MV-4-11 (cell line): ENCODE measurements at places on chromosomes 7 and 10.

DNA sequence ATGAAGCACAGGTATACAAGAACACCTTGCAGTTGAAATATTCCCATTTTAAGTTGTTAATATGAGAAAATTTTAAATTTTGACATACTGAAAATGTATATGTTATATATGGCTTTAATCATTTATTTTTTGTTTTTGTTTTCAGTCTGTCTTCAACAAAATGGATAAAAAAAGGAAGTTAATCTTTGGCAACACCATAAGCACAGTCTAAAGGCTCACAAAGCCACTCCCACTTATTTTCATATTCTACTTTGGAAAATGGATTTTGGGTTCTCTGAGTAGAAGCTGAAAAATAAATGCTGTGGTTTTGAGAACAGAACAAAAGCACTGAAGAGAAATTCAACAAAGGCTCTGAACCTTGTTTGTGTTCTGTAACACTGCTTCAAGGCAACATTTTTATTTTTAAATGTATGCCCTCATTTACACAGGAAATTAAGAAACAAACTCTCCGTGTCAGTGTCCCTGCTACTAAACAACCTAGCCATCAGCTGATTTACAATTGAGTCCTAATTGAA lies 81.3 kb upstream of the LRRN3 start:
- DNase-seq = peak; percentile 47

DNA sequence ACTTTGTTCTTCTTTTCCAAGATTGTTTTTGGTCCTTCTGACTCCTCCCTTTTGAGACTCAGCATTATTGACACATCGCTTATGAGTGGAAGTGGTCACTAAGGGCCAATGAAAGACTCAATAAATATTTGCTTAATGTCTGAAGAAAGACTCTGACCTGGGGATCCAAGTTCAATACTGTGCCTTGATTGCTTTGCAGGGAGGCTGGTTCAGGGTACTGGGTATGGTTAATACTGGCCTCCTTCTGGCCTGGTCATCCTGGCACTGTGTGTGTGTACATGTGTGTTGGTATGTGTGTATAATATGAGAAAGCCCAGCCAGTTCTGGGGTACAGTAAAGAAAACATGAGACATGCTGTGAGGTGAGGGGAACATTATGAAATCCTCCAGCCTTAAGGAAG lies 7.6 kb upstream of the PDZD8 start:
- DNase-seq = no peak

DNA sequence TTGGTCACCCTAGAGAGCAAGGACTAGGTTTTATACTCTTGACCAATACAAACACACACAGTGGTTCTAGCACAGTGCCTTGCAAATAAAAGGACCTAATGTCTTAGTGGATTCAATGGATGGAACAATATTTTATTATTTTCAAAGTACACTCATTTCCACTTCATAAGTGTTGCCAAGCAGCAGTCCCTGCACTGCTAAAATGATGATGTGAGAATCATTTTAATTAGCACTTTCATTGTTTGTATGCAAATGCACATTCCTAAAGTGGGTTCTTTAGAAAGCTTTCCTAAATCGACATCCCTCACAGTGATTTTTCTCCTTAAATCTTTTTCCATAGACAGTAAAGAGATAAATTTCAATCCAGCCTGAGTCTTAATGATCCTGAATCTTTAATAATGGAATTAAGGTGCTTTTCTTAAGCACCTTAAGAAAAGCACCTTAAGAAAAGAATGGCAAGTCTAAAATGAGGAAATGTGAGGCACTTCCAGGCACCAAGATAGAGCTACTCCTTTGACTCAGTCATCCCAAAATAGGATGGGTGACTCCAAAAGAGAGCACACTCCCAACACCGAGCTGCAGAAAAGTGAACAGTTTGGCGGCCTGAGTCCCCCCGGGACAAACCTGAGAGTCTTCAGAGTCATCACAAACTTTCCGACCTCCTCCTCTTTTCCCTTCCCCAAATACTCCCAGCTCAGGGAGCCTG lies 84.5 kb downstream of the SORBS1 start:
- no peak for DNase-seq

GRCh38 chr7:151210087-151210854 lies at the start of gene H2BK1:
Gene H2BK1, minus strand, starts transcription at chr7:151210488. Its CDS starts 170 bp downstream, at chr7:151210318.
- no peak for DNase-seq

DNA sequence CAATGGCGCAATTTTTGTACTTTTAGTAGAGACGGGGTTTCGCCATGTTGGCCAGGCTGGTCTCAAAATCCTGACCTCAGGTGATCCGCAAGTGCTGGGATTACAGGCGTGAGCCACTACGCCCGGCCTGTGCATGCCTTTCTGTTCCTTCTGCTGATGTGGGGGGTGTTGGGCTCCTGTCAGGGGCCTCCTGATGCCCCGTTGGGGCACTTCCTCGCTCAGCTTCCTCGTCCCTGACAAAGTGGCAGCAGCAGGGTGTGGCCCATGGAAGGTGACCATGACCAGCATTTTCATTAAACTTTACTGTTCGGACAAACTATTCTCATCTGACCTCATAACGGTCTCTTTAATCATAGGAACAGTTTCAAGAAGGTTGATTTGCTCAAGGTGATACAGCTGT lies 69.4 kb downstream of the TBXAS1 start:
- DNase-seq = peak; percentile 70

DNA sequence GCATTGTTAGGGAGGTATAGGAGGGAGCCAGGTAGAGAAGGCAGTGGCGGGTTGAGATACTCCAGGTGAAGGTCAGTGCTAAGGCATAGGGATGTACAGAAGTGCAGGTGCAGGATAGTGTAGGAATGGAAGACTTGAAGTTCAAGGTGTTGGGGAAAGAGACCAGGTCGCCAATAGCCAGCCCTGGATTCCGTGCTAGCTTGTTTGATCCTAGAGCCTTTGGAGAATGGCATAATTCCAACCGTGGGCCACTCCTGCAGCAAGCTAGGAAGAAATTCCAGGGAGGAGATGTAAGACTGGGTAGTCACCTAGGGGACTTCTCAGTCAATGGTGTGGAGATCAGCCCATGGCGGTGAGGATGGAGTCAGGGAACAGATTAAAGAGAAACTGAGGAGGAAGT lies 272.7 kb downstream of the RPS24 start:
- DNase-seq = no peak

DNA sequence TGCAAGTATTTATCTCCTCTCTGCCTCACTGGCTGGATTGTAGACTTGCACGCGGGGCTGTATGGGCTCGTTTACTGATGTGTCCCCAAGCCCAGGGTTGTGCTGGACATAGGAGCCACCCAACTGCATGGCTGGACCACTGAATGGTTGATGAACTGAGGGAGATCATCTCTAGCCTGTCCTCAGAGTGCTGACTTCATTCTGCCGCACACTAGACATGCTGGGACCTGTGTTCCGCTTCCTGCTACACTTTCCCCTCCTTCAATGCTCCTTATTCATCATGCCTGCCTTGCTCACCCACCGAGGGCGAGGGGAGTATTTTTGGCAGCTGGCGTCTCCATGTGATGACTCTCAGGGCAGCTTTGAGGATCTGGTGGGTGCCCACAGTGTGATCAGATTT lies 440.2 kb downstream of the GLRX3 start:
- DNase-seq = no peak

DNA sequence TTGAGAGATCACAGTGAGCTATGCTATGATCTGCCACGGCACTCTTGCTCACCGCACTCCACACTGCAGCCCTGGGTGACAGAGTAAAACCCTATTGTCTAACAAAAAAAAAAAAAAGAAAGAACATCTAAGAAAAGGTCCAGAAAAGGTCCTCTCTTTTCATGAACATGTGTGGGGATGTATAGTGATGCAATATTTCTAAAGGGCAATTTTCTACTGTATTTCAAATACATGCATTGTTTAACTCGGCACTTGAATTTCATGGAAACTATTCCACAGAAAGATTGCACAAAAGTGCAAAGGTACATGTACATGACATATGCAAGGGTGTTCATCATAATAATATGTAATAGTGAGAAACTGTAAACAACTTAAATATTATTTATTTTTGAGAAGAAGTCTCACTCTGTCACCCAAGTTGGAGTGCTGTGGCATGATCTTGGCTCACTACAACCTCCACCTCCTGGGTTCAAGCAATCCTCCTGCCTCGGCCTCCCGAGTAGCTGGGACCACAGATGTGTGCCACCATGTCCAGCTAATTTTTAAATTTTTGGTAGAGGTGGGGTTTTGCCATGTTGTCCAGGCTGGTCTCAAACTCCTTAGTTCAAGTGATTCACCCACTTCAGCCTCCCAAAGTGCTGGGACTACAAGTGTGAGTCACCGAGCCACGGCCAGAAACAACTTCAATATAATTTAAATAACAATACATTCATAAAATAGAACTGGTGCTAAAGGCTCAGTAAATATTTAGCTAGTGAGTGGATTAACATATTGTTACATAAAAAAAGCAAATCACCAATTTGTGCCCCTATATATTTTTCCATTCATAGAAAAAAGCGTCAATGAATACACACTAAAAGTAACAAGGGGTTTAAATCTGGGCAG lies 1.3 kb upstream of the PPRC1 start:
- no peak for DNase-seq

- DNase-seq = peak; percentile 26
Measured at GRCh38 chr7:128221929-128222403, 19.1 kb upstream of the LEP start.

GRCh38 chr10:29636178-29636577 lies 1.4 kb upstream of the SVIL start:
- DNase-seq = peak; percentile 69
